Activated CD4-positive, alpha-beta T cell treated with anti-CD3 and anti-CD28 coated beads, Interleukin-2, Interleukin-4, amounts not matched to agents 100 ng/mL and 50 ng/mL, durations not matched to agents 16 hours and 8 hours (primary cell): ENCODE measurements at places on chromosomes 2 and 18.

GRCh38 chr2:171566057-171566456 lies 43.8 kb downstream of the CYBRD1 start:
- no peak for DNase-seq

- no peak for DNase-seq
Observed at GRCh38 chr2:46988230-46988629, 72.6 kb upstream of the MCFD2 start.

- DNase-seq = no peak
Observed at GRCh38 chr2:194750926-194751325, 906.1 kb upstream of the SLC39A10 start.

GRCh38 chr2:144198116-144198515 lies 321.8 kb downstream of the ZEB2 start:
- DNase-seq = no peak

GRCh38 chr2:26567534-26567933 lies 73.6 kb downstream of the CIB4 start:
- DNase-seq = no peak

GRCh38 chr2:172674034-172674967 lies 61.3 kb upstream of the RAPGEF4 start:
- peak; percentile 25 for DNase-seq

GRCh38 chr2:198387677-198388076 lies 583.3 kb downstream of the PLCL1 start:
- no peak for DNase-seq

DNA sequence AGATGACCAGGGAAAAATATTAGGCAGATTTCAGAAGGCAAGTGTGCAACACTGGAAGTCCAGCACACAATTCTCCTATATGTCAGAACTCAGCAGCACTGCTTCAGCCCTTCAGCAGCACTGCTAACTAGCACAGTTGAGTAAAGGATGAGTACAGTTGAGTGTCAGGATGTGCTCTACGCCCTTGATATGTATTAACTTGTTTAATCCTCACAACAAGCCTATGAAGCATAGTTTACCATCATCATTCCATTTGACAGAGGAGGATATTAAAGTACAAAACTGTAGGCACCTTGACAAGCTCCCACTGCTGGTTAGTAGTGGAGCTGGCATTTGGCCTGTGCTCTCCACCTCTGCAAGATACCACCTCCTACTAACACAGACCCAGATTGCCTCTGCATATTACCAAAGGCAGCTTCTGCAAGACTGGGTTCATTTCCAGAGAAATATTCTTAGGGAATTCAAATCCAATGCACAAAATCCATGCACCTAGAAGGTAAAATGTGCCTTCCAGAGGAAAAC lies 230.8 kb downstream of the ANAPC1 start:
- DNase-seq = no peak

DNA sequence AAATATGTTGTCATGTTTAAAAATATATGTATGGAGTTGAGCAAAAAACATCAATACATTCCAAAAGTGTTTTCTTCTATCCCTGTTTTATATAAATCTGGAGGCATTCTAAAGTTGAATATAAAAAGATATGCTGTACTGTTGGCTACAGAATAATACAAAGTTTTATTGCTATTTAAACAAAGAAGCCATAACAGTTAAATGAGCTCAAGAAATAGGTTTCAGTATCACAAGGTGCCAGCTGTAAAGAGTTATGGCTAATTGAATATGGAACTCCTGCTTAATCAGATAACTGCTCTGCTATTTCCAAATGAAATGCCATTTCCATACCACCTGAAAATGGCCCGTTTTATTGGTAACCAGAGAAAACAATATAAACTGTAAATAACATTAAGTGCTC lies 55.0 kb downstream of the LNPK start:
- DNase-seq = no peak

- no peak for DNase-seq
Observed at GRCh38 chr2:78202986-78203670, 681.0 kb upstream of the LRRTM4 start.
